Stimulated activated CD4-positive, alpha-beta T cell treated with anti-CD3 and anti-CD28 coated beads, Interleukin-4, amount 100 ng/mL, for 48 hours (primary cell): ENCODE measurements at places on chromosomes 16 and 17.

GRCh38 chr16:64532117-64532516, 589.7 kb downstream of the CDH11 start:
- DNase-seq: no peak

- no peak for DNase-seq
These were observed 185.5 kb upstream of the SOX9 start for GRCh38 chr17:71935341-71935740.

DNA sequence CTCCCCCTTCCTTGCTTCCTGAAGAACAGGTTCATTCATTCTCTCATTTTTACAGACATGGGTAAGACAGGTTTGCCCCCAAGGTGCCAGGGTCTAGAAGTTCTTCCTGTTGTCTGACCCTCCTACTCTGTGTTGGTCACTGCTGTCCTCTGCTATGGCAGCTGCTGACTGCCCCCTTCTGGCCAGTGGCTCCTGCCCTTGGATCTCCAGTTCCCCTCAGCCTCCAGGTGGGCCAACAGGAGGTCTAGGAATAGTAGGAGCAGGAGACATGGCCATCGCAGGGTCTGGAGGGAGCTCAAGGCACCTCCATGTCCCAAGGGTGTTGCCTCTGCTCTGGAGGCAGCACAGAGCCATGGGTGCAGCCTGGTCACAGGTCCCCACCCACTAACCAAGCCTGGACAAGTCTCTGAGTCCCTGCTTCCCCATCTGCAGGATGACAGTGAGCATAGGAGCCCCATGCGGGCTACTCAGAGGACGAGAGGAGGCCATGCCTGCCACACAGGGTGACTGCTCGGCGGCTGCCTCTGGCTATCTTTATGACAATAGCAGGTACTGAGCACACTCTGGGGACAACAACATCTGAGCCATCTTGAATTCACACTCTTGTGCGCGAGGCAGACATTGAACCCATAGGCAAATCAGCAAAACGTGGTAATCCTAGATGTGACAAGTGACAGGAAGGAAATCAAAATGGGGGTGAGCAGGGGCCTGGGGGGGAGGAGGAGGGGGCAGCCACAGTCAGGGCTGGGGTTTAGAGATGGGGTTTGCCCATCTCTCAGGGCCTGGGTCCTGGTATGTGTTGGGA, 27.0 kb upstream of the NXPH3 start:
- DNase-seq: no peak

- no peak for DNase-seq
These were observed 23.9 kb upstream of the NGFR start for GRCh38 chr17:49471089-49471683.

DNA sequence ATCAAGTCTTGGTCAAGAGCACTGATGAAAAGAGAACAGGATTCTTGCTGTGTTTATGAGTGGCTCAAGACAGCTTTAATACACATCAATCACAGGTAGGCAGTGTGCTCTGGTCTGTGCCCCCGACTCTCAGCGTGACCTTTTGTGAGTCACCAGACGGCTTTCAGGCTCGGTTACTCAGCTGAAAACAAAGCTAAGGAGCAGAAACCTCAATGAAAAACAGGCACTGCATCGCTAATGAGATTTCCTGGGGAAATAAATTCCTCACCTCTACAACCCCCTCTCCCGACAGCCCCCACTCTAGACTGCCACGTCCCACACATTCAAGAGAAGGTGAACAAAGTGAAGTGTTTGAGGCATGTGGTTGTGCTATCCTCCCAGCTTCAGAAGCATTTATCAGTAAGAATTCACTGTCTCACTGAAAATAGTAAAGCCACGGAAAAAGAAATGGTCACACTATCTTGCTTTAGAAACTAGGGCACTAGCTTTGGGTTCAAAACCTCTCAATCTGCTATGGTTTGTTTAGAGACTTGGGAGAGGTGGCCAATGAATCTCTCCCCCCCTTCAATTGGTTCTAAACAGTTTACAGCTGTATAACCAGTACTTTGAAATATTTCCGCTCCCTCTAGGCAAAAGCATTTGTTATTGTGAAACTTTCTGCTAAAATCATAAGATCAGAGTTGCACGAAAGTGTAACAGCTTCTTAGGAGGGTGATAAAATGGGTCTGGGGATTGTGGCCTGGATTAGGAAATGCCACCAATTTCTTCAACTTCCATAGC, 199.5 kb upstream of the PMFBP1 start:
- no peak for DNase-seq

GRCh38 chr17:3501344-3501743, 25.5 kb downstream of the ASPA start:
- DNase-seq: no peak

- DNase-seq: no peak
These were observed 630 bp upstream of the HOXB2 start for GRCh38 chr17:48545539-48545938.

DNA sequence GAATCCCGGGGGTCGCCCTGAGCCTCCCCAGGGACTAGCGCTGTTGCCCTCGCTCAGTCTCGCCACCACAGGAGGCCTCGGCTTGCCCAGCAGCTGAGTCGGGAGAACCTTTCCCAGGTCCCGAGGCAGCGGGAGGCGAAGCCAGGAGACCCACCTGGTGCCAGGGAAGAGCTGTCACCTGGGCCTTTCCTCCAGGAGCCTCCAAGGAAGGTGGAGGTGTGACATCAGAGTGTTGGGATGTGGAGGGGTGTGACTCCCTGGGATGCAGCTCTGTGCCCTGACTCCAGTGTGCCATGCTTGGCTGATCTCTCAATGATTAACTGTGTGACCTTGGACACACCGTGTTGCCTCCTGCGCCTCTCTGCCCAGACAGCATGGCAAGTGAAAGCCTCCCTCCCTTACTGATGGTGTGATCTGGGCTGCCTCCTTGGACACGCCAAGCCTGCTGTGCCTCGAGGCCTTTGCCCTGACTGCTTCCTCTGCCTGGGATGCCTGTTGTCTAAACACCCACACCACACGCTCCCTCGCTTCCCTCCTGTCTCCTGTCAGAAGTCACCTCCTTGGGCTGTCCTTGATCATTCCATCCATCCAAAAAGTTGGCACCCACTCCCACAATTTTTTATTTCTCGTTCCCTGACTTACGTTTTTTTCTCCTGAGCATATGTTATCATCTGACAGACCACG, 88.0 kb downstream of the CMIP start:
- no peak for DNase-seq

GRCh38 chr17:21370430-21370829, 5.7 kb upstream of the KCNJ12 start:
- DNase-seq: no peak

DNA sequence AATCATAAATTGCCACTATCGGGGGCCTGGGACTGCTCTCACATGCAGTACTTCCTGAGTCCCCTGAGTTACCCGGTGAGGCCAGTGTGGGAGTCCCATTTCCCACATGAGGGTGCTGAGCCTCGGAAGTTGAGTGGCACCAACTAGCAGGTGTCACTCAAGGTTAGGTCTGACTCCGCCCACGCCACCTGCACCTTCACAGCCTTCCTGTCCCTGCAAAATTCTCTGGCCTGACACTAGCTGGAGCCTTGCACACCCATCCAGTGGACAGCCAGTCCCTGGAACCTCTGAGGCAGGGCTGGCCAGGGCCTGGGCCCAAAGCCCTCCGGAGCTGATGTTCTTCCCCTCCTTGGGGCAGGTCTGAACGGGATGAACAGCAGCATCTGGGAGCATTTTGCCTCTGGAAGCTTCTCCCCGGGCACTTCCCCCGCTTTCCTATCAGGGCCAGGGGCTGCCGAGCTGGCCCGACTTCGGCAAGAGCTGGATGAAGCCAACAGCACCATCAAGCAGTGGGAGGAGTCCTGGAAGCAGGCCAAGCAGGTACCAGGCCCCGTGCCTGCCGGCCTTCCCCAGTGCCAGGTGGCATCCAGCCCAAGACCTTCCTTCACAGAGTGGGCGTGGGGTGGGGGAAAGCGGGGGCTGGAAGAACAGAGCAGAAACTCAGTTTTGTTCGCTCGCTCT, 21.9 kb downstream of the UNC13D start:
- DNase-seq: no peak

DNA sequence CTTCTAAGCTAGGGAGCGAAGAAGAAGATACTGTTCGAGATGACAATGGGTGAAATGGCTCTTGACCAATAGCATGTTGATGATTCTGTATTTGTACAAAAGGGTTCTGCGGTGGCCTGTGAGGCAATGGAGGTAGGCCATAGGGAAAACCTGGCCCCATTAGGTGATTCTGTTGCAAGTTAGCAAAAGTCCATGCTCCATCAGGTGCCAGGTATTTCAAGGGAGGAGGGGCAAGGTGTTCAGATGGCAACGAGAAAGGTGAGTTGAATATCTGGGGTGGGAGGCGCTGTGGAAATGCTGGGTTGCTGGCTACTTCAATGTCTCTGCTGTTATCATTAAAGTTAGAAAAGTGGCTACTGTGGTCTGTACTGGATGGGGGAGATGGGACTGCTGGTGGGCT, 62.8 kb downstream of the CACNG1 start:
- DNase-seq: no peak

DNA sequence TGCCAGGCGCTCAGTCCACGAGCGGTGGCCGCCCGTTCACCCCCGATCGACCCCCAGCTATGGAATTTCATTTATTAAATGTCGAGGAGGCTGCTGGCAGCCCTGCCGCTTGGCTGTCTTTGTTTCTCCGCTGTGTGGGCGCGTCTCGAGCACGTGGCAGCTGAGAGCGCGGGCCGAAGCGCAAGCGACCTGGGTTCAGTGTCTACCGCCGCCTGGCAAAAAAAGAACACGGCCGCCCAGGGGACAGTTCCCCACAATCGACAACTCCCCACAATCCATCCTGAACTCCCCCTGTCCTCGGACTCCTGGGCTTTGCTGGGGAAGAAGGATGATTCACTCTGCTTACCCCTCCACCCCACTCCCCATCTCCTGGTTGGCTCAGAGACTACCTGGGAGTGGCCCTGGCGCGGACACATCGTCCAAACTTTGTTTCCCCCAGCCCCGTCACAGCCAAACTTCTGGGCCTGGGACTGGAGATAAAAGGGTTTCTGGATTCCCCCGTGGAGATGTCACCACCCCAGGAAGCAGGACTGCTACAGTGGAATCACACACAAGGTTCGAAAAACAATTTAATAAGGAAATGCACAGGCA, 1.7 kb upstream of the ANKRD13B start:
- peak; percentile 24 for DNase-seq

DNA sequence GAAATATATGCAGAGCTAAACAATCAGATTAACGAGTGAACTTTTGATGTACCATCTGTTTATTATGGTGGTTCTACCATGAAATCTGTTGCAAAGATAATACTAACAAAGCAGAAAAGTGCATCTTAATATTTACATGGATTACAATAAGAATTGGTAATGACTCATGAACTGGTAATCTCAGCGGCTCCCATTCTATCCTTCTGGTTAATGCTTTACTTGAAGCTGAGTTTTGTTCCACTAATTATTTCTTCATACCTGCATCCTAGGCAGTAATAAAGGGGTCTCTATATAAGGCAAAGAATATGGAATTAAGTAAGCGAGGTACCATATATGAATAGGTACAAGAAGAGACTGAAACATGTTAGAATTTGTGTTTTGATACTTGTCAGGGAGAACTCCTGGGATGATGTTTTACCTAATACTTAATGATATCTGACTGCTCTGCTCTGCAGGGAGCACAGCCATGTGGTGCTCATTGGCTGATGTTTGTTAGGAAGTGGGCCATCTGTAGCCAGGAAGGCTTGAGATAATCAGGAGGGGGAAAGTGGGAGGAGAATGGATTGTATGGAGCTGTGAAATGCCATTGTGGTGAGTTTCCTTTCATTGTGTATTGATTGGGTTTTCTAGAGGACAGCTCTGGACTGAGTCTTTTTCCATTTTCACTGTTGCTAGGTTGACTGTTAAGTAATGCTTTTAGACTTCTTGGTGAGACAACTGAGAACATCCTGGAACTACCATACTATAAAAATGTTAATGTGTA, 52.6 kb downstream of the MAP2K6 start:
- no peak for DNase-seq

GRCh38 chr17:63786971-63787711, 13.2 kb downstream of the DDX42 start:
- DNase-seq: no peak

- no peak for DNase-seq
These were observed 366.3 kb upstream of the XYLT1 start for GRCh38 chr16:17836868-17837602.

GRCh38 chr17:81239714-81240555, 817 bp downstream of the NDUFAF8 start:
- DNase-seq: peak; percentile 34

GRCh38 chr16:324201-324450, 28.4 kb downstream of the AXIN1 start:
- no peak for DNase-seq

DNA sequence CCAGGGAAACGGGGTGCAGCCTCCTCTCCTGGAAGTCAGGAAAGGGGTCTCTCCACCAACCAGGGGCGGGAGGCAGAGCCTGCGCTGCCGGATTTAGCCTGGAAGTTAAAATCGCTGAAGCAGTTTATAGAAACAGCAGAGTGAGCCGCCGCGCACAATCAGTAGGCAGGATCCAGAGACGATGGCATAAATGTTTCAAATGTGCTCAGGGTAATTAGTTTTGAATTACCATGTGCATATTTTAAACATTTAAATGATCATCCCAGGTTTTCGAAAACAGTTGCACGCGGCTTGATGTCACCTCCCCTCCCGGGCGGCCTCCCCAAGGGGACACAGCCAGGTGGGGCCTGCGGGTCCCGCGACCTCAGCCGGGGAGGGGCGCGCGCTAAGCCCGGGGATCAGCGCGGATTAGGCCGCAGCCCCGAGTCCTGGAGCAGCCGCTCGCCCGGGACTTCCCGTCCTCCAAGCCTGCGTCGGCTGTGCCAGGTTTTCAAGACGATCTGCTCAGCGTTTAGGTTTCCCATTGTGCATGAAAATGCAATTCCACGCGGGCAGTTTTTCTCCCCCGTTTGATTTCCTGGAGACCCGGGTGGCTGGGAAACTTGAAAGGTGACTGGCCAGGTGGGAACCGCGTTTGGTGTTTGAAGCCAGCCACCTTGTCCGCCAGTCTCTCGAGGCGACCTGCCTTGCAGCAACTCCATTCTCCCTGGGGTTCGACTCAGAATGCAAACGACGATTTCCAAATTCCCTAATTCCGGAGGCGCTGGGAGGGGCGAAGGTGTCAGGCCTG, 78.3 kb downstream of the RPA1 start:
- no peak for DNase-seq

GRCh38 chr16:75304521-75305363, 53.3 kb upstream of the BCAR1 start:
- no peak for DNase-seq

GRCh38 chr17:77501751-77502625, 361.2 kb downstream of the SEC14L1 start:
- no peak for DNase-seq

GRCh38 chr16:11379420-11379819, 34.2 kb downstream of the RMI2 start:
- DNase-seq: peak; percentile 47

DNA sequence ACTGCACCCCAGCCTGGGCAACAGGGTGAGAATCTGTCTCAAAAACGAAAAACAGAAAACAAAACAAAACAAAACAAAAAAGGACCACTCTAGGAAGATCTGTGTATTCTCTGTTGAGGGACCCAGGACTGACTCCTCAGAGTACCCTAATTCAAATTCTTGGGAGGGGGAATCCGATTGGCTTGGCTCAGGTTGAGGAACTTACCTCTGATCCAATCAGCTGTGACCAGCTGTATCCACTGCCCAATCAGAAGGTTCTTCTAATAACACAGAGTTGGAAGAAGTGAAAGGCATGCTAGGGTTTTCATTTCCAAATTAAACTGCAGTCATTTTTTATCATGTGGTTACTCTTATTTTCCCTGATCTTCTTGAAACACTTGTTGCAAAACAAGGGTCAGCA, 105.9 kb upstream of the CACNG3 start:
- no peak for DNase-seq
